ENCODE measurements at places on chromosomes 16 and 17.

- no peak for DNase-seq
These were observed 191.8 kb downstream of the XYLT1 start for GRCh38 chr16:17278988-17279387.

GRCh38 chr16:49460786-49461470 lies 87.3 kb downstream of the C16orf78 start:
- no peak for DNase-seq

DNA sequence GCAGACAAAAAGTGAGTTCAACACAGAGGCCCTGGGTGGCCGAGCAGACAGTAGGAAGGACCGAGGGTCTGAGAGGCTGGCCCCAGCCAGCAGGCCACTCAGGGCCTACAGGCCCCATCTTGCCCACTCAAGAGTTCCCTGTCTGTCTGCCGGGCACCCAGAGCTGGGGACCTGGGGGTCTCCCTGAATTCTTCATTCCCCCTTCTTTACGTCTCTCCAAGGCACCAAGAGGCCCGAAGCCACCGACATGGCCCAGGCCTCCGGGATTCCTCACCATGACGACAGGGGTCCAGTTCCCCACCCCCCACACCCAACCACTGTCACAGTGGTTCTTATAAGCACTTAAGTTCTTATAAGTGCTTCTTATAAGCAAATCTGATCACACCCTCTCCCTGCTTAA lies 49.2 kb downstream of the NOS2 start:
- no peak for DNase-seq

- no peak for DNase-seq
These were observed 180.8 kb downstream of the HS3ST3B1 start for GRCh38 chr17:14481664-14482063.

DNA sequence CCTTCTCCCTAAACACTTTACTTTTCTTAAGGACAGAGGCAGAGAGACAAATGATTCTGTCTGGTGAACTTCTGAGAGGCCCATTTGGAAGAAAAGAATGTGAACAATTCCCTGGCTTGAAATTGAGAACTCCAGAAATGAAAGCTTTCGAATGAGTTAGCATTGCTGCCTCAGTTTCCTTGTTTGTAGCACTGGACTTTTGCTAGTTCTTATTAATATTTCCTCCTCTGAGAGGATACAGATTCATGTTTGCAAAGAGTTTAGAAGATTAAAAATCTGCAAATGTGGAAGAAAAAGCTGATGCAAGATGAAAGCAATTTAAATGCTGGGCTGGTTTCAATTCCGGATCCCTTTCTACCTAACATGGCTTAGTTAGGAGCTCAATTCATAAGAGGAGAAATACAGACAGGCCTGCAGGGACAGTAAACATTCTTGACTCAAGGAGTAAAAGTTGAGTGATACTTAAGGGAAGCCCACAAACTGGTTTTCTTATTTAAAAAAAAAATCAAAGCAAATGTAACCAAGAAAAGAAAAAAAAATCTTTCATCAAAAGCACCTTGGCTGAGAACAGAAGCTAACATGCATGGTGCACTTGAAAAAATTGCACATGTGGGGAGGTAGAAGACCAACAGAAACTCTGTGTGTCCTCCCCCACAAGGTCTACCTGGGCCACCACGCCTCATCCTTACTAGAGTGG lies 27.1 kb downstream of the HNF1B start:
- DNase-seq = no peak

DNA sequence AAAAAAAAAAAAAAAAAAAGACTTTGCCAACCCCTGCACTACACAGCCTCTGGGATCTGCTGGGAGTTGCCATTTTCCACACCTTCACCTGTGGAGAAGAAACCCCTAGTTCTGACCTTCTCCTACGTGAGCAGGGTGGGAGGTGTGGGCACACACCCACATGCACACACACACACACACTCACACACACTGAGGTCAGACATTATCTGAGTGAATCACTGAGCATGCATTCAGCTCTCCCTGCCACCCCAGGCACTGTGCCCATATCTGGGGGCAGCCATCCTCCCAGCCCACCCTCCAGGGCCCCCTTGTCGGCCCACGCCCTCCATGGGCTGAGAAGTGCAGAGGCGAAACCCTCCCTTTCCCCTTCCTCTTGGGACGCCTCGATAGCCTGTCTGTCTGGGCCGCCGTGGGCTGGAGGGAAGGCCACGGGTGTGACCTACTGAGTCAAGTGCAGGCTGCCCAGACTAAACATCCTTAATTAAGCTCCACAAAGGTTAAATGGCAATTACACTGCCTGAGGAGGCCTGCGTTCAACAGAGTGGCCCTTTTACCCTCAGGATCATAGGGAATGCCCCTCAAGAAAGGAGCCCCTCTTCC lies 143.8 kb downstream of the C16orf95 start:
- DNase-seq = no peak

DNA sequence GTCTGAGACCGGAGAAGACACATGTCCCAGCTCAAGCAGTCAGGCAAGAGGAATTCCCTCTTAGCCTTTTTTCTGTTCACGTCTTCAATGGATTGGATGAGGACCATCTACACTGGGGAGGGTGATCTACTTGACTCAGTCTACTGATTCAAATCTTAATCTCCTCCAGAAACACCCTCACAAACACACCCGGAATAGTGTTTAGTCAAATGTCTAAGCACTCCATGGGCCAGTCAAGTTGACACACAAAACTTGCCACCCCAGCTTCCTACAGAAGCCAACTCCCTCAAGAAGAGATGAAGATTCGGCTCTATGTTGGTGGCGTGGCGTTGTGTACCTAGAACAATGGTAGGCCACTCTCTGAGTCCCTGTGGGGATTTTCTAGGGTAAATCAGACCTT lies 22.5 kb upstream of the NKD1 start:
- DNase-seq = no peak

DNA sequence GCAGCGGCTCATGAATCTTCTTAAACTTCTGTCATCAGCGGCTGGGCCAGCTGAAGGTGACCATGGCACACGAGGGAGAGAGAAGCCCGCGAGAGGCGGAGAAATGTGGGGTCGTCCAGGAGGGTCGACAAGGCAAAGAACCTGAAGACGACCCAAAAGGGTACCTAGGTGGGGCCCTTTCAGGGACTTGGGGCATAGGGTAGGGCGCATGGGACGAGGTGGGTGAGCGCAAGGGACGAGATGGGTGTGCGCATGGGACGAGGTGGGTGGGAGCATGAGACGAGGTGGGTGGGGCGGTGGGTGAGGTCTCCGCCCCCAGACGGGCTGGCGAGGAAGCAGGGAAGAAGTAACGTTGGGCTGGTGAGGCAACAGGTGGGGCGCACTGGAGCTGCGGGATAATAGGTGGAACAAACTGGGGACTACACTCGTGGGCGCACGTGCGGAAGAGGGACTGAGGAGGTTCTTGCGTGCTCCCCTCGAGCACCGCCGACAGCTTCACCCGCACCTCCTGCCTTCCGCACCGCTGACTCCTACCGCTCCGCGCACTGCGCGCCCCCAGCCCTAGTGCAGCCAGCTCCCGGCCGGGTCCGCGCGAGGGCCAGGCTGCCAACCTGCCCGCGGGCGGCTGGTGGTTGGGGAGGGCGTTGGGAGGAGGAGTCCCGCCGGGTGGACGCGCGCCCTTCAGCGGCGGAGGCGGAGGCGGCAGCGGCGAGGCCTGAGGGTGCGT lies 23.2 kb upstream of the CRYM start:
- no peak for DNase-seq
